ENCODE measurements at places on chromosomes 2 and 18. TPM values are rescaled to one million over a fixed set of nuclear protein-coding genes. Genes with fewer than 3 reads are reported as not detected.

Gene TBR1
- not detected for total RNA-seq

Gene MORN2
- 11.2 TPM for total RNA-seq

Gene PROKR1
- not detected for total RNA-seq

Gene MC5R
- total RNA-seq: 0.28 TPM

Gene KIF5C
- 0.08 TPM for total RNA-seq

Gene CRYGD
- total RNA-seq: not detected

Gene MFSD6
- total RNA-seq: 59.2 TPM

Gene CYP27C1
- 1.8 TPM for total RNA-seq

Gene NETO1
- total RNA-seq: not detected

Gene EMILIN2
- total RNA-seq: 1.4 TPM

Gene RPRM
- total RNA-seq: not detected

Gene PPIG
- total RNA-seq: 28.0 TPM

Gene RESP18
- total RNA-seq: not detected

Gene SLC16A14
- total RNA-seq: 3.8 TPM

Gene CD8B
- total RNA-seq: not detected

Gene DSG3
- 775 TPM for total RNA-seq

Gene ALKAL2
- total RNA-seq: 0.44 TPM

Gene TMEM17
- total RNA-seq: 2.3 TPM

Gene STAM2
- total RNA-seq: 20.5 TPM

Gene MALL
- 248 TPM for total RNA-seq

Gene DSG1
- 33.7 TPM for total RNA-seq

All from esophagus mucosa (tissue), 1 donor.